ENCODE measurements at places on chromosomes 6 and 20.

DNA sequence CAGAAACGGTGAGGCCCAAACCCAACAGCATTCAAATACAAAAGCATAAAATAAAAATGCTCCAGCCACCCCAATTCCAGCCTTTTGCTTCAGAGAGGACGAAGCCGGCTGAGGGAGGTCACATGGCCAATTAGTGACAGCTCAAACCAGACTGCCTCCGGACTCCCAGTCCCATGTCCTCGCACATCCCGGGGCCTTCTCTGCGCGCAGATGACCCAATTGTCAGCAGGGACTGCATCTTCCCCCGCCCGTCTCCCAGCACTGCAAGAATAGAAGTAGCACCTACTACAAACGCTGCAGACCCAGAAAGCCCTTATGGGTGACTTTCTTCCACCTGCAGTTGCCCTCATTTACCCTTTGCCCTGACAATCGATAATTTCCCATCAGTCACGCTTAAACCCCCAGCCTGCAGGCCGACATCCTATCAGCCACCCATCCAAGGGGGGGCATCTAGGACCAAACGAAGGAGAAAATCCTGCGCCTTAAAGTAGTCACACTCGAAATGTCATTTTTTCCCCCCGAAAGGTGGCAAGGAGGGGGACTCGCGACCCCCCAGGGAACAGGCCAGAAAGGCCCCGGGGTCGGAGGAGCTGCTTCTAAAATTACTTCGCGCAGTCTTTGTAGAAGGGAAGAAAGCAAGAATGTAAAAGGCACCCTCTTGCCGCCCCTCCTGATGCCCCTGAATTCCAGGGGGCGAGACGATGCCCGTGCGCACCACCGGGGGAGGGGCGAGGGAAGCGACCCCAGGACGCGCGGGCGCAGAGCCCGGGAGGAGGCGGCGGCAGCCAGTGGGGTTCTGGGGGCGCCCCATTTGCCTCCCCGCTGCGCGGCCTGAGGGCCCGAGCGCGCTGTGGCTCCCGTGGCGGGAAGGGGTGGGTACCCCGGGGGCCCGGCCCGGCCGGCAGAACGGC is 792 bp downstream of the SLC23A2 start:
- DNase-seq: peak; percentile 49

- no peak for DNase-seq
These were observed 96.7 kb downstream of the KLHL32 start for GRCh38 chr6:97021194-97021593.

- no peak for DNase-seq
These were observed 123.9 kb downstream of the IBTK start for GRCh38 chr6:82123632-82124031.

- no peak for DNase-seq
These were observed 67.1 kb upstream of the NOTCH4 start for GRCh38 chr6:32290886-32291450.

DNA sequence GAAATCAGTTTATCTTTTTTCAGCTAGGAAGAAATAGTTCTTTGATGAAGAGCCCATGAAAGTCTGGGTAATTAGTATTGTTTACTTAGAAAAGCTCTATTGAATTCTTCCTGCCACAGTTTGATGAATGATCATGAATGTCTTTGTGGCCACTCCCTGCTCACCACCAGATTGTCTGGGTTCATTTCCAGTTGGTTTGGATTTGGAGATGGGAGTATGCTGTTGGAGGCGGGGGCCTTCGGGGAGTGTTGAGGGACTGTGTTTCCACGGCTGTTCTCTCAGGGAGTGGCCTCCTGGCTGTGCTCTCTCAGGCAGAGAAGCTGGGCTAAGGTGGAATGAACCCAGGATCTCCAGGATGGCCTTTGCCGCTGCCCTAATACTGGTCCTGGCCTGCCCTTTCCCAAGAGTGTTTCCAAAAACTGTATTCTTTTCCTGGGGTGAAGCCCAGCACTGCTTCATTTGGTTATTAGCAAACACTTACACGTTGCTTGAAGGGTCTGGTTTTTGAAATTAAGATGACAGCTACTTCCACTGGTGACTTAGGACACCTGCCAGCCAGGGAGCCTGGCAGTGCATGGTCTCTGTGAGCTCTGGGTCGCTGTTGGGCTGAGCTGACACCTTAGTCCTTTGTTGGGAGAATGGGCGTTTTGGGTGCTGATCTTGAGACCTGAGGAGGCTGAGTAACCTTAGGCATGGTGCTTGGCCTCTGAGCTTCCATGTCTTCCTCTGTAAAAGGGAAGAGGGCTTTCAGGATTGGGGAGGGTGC is 23.2 kb downstream of the PRPF6 start:
- no peak for DNase-seq

DNA sequence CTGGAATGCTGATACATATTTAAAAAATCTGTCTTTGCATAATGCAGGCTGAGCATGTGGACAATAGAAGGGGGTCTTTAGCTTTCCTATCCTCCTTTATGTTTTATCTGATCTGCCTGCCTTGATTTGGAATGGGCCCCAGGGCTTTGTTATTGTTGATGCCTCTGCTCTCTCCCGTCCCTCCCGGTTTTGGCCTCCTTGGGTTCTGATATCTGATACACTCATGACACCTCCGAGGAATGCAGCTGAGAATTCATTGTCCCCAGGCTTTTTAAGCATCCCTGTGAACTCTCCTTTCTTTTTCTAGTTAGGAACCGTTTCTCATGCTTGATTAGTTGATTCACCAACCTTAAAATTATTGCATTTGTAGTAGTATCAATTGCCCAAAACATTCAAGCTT is 185.5 kb upstream of the RALGAPA2 start:
- DNase-seq: no peak

DNA sequence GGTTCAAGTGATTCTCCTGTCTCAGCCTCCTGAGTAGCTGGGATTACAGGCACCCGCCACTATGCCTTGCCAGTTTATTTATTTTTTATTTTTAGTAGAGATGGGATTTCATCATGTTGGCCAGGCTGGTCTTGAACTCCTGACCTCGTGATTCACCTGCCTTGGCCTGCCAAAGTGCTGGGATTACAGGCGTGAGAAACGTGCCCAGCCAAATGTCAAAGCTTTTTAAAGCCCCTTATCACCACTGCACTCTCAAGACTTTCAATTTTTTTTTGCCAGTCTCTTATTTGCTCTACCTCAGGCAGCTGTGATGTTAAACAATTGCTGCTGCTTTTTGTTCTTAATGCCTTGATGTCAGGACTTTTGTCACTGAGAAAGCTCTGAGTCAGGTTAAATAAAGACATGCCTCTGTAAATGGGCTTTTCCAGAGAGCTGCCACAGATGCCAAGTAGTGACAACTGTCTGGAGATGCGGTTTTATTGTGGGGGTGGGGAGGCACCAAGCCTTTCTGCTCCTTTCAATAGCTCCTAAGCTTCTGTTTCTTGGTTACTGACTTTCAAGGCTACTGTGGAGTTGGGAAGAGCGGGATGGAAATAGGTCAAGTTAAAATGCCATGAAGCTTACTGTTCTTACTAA is 29.2 kb downstream of the RSPH3 start:
- no peak for DNase-seq

- DNase-seq: no peak
These were observed 40.4 kb upstream of the ARG1 start for GRCh38 chr6:131532580-131533039.

DNA sequence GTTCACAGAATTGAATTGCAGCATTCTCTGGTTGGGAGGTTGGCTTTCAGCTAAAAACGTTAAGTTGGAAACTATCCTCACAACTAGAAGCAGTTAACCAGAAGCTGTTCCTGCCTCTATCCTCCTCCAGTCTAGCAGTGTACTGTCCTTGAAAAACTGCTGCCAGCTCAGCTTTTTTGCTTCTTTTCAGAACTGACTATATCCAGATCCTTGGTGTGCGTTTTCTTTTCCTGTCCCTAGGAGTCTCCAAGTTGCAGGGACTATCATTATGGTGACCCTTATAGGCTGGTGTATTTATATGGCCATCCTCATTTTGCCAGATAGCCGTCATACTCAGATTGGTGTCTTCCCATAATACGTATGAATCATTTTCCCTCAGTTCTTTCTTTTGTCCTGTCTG is 5.5 kb downstream of the ITCH start:
- DNase-seq: peak; percentile 21

Measured in 8988T (cell line).